ENCODE measurements at places on chromosomes 1 and 21. TPM values are rescaled to one million over a fixed set of nuclear protein-coding genes. Genes with fewer than 3 reads are reported as not detected.

GRCh38 chr21:16437586-16437985, 707.8 kb downstream of the USP25 start:
- no peak overlapping the region for H3K4me3 ChIP-seq
- no peak for DNase-seq
- H3K4me1 ChIP-seq = no peaks in the 10 kb centered on the region
- no peak overlapping the region for H3K27ac ChIP-seq
- no peaks in the 10 kb centered on the region for H3K36me3 ChIP-seq
- H3K27me3 ChIP-seq = no peaks in the 10 kb centered on the region

- no peak overlapping the region for H3K27ac ChIP-seq
- H3K36me3 ChIP-seq = no peaks in the 10 kb centered on the region
- DNase-seq = no peak
- peaks cover 9% of the 10 kb centered on the region for H3K27me3 ChIP-seq
- no peaks in the 10 kb centered on the region for H3K4me1 ChIP-seq
- H3K4me3 ChIP-seq = no peak overlapping the region
These were observed 255.9 kb downstream of the CACNA1E start for GRCh38 chr1:181739214-181739613.

GRCh38 chr1:100955322-100955721, 59.4 kb downstream of the SLC30A7 start:
- DNase-seq = no peak
- peaks cover 50% of the 10 kb centered on the region for H3K36me3 ChIP-seq
- peaks cover 62% of the 10 kb centered on the region for H3K4me1 ChIP-seq
- H3K27me3 ChIP-seq = no peaks in the 10 kb centered on the region

DNA sequence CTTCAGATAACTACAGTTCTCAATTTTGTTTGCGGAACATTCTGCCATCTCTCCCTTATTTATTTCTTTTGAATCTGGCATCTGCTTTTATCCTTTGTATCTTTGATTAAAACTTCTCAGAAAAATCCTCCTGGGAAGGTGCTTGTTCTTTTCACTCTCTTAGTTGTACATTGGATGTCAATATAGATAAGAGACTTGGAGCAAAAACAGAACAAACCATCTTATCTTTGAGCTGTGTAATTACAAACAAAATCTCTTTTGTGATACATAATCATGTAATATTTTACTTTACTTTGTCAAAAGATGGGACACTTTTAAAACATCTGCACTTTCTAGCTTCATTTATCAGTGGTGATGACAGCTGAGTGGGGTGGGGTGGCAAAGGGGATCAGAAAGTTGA, 307.2 kb upstream of the LYPLAL1 start:
- DNase-seq = no peak
- H3K4me1 ChIP-seq = no peaks in the 10 kb centered on the region
- H3K36me3 ChIP-seq = no peaks in the 10 kb centered on the region
- no peak overlapping the region for H3K4me3 ChIP-seq
- H3K27me3 ChIP-seq = no peaks in the 10 kb centered on the region
- no peak overlapping the region for H3K27ac ChIP-seq

- no peak overlapping the region for H3K4me3 ChIP-seq
- H3K27ac ChIP-seq = no peak overlapping the region
- no peaks in the 10 kb centered on the region for H3K36me3 ChIP-seq
These were observed 11.7 kb downstream of the GPR161 start for GRCh38 chr1:168125051-168125450.

SLC2A5 gene
- total RNA-seq = not detected

DNA sequence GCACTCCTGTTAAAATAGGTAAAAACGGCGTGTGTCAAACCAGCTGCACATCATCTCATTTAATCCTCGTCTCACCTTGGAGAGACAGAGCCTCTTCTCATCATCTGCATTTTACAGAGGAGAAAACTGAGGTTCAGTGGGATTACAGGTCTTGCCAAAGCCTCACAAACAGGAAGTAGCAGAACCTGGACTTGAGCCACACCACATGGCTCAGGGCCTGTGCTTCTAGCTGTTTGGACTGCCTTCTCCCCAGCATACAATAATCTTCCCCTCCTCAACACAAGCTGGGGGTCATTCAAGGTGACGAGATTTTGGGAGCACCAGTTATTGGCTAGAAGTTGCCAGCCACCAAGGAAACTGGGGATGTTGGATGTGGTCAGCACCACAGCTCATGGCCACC, 167.9 kb upstream of the ZC3H12A start:
- DNase-seq = no peak
- H3K27me3 ChIP-seq = peaks cover 7% of the 10 kb centered on the region
- H3K4me1 ChIP-seq = no peaks in the 10 kb centered on the region
- H3K27ac ChIP-seq = no peak overlapping the region
- H3K36me3 ChIP-seq = no peaks in the 10 kb centered on the region

FAM110D gene
- total RNA-seq = not detected

DENND2C gene
- 0.31 TPM for total RNA-seq

TNFAIP8L2 gene
- 9.6 TPM for total RNA-seq

GRCh38 chr1:224503161-224504118, 68.8 kb upstream of the WDR26 start:
- H3K27me3 ChIP-seq = peaks cover 7% of the 10 kb centered on the region
- H3K4me1 ChIP-seq = peaks cover 30% of the 10 kb centered on the region
- no peak overlapping the region for H3K4me3 ChIP-seq
- no peak overlapping the region for H3K27ac ChIP-seq
- no peaks in the 10 kb centered on the region for H3K36me3 ChIP-seq

DNA sequence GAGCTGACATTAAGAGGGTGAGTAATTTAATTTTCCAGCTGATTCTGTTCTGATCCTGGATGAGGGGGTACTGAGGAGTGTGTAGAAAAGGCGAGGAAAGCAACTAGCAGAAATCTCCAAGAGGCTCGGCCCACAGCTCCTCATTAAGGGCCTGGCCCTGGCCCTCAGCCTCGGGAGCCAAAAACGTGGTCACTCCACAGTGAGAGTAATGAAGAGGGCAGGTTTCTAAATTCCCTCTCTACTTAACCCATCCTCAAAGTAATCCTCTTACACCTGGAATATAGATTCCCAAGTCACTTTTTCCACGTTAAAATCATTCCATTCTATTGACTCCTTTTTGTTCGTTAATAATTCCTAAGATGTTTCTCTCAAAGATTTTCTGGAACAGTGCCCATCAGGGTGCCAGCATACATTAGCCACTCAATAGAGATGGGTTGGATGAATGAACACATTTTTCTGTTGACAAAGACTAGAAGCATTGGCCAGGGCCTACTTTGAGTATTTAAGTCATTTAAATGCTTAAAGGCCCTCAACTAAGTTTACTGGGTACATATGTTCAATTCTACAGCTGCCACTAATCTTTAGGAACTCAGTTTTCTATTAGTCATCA, 1.1 kb upstream of the COL11A1 start:
- H3K27ac ChIP-seq = no peak overlapping the region
- no peak overlapping the region for H3K4me3 ChIP-seq
- no peaks in the 10 kb centered on the region for H3K36me3 ChIP-seq
- DNase-seq = no peak

DNA sequence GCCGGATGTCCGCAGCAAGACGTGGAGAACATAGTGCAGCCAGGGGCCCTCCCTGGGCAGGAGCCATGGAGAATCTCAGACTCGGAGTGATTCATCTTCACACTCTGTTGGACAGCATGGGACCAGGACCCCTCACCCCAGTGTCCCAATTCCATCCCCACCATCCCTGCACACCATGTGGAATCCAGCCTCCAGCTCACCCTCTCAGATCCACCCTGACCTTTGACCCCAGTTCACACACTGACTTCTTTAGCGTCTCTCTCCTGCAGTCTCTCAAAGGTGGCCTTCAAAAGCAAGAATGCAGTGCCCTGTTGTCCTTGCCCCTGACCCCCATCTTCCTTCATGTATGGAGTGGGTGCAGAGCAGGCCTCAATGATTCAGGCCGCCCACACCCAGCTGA, 2.1 kb upstream of the TNNI1 start:
- no peak overlapping the region for H3K27ac ChIP-seq
- H3K27me3 ChIP-seq = no peaks in the 10 kb centered on the region
- no peaks in the 10 kb centered on the region for H3K4me1 ChIP-seq
- no peaks in the 10 kb centered on the region for H3K36me3 ChIP-seq
- H3K4me3 ChIP-seq = no peak overlapping the region

GRCh38 chr1:168050307-168050706, 86.4 kb downstream of the GPR161 start:
- no peaks in the 10 kb centered on the region for H3K4me1 ChIP-seq
- no peak overlapping the region for H3K27ac ChIP-seq
- no peak for DNase-seq
- no peak overlapping the region for H3K4me3 ChIP-seq

NR1I3 gene
- not detected for total RNA-seq

DNA sequence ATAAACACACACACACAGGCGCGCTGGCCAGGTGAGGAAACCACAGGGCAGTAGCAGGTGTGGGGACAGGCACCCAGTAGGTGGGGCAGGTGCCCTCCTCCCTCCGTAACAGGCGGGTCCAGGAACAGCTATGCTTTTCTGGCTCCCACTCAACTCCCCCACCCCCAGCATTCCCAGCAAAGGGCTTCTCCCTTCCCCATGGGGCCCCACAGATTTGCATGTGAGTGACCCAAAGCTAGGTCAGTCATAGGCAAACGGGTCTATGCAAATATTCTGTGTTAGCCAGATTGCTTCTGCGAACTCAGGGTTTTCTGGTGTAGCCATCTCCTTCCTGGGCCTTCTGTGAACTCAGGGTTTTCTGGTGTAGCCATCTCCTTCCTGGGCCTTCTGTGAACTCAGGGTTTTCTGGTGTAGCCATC, 114.2 kb downstream of the SIK1 start:
- no peak for DNase-seq
- peaks cover 7% of the 10 kb centered on the region for H3K27me3 ChIP-seq
- no peaks in the 10 kb centered on the region for H3K36me3 ChIP-seq
- no peak overlapping the region for H3K27ac ChIP-seq
- H3K4me1 ChIP-seq = no peaks in the 10 kb centered on the region

DNA sequence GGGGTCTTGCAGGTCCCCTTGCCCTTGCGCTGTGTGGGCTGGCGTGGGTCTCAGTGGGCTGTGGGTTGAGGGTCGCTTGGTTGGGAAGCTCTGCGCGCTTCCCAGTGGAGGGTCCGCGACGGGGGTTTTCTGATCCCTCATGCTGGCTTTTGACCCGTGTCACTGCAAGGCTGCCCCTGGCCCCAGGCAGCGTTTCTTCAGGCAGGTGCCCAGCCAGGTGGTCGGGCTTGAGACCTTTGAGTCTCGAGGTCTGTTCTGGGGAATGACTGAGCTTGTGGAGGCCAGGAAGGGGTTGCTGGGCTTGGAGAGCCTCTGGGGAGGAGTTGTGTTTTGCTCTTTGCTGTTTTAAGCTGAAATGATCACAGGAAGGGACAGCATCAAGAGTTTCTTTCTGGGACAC, 5.3 kb downstream of the SKI start:
- H3K36me3 ChIP-seq = peaks cover 25% of the 10 kb centered on the region
- H3K27me3 ChIP-seq = no peaks in the 10 kb centered on the region
- H3K4me3 ChIP-seq = peak overlapping the region; percentile 98
- H3K4me1 ChIP-seq = peaks cover 55% of the 10 kb centered on the region

PRELP gene
- not detected for total RNA-seq

EDARADD gene
- total RNA-seq = not detected

TGFBR3 gene
- total RNA-seq = 3.3 TPM

- no peaks in the 10 kb centered on the region for H3K36me3 ChIP-seq
- H3K4me1 ChIP-seq = peaks cover 20% of the 10 kb centered on the region
- DNase-seq = no peak
- H3K27me3 ChIP-seq = no peaks in the 10 kb centered on the region
- no peak overlapping the region for H3K27ac ChIP-seq
These were observed 2.2 kb upstream of the CBR3 start for GRCh38 chr21:36132696-36133095.

SPRR1A gene
- total RNA-seq = not detected

CD2 gene
- total RNA-seq = 251 TPM

- H3K27me3 ChIP-seq = no peaks in the 10 kb centered on the region
- no peaks in the 10 kb centered on the region for H3K36me3 ChIP-seq
- H3K4me1 ChIP-seq = no peaks in the 10 kb centered on the region
- no peak for DNase-seq
These were observed 37.9 kb upstream of the MUTYH start for GRCh38 chr1:45378184-45378583.

SELP gene
- 2.4 TPM for total RNA-seq

PIGR gene
- 0.10 TPM for total RNA-seq

C1QTNF12 gene
- 6.0 TPM for total RNA-seq

GRCh38 chr21:46145159-46145839, 10.1 kb downstream of the FTCD start:
- no peak overlapping the region for H3K27ac ChIP-seq
- H3K36me3 ChIP-seq = no peaks in the 10 kb centered on the region
- H3K27me3 ChIP-seq = no peaks in the 10 kb centered on the region
- no peak for DNase-seq
- H3K4me1 ChIP-seq = peaks cover 13% of the 10 kb centered on the region

GGPS1 gene
- total RNA-seq = 35.3 TPM

DNA sequence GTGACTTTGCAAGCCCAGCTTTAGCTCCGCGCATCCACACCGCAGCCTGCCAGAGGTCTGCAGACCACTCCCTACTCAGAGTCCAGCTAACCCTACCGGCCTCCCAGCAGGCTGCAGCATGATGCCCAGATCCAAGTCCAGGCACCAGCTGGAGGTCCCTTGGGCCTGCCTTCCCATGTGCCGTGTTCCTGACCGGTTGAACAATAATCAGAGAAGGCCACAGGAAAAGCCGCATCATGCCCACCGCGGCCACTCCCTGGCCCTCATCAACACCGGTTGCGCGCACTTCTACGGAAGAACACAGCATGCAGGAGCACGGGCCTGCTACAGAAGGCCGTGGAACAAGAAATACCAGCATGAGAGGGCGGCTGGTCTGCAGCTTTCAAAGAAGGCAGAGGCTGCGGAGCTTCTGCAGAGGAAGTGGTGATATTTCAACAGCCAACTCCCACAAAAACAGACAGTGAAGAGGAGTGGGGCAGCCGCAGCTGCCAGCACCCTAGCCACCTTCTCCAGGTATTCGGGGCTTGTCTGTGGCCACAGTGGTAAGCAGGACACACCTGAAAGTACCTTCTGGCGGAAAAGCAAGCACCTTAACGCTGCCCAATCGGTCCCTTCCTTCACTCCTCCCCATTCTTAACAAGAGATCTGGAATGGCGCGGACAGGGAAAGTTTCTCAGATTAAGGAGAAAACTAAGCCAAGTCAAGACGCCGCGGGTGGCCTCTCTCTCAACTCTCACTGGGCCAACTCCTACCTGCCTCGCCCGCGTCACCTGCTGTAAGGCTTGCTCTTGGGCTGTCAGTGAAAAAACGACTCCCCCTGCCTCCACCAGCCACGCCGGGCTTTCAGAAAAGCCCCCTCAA, 1.5 kb downstream of the PGBD5 start:
- H3K27ac ChIP-seq = no peak overlapping the region
- DNase-seq = no peak
- H3K4me1 ChIP-seq = peaks cover 11% of the 10 kb centered on the region
- H3K36me3 ChIP-seq = no peaks in the 10 kb centered on the region
